ENCODE measurements at places on chromosomes 12 and 14.

DNA sequence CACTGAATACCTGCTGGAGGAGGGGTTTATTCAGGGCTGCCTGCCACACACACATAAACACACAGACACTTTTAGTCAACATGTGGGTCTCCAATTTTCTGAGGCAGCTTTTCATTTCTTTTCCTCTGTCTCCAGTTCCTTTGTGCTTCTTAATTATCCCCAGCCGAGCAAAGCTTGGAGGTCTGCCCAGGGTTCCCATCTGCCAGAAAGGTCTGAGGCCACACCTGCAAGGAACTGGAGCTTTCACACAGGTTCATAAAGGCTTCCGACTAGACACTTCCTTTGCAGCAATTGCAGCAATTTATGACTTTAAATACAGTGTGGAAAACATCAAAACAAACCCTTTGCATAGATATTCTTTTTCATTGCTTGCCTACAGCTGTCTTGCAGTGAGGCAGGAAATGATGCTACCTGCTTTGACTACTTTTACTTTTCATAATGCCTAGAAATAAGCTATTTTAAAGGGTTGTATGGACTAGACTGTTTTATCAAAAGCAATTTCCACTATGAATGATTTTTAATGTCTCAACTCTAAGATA, 1318.9 kb downstream of the AACS start:
- H3K4me1 ChIP-seq = peaks cover 4% of the 10 kb centered on the region
- H3K36me3 ChIP-seq = peaks cover 9% of the 10 kb centered on the region
- H3K27ac ChIP-seq = no peak overlapping the region
- no peaks in the 10 kb centered on the region for H3K27me3 ChIP-seq

- no peaks in the 10 kb centered on the region for H3K36me3 ChIP-seq
- H3K27ac ChIP-seq = no peak overlapping the region
- peaks cover 2% of the 10 kb centered on the region for H3K4me1 ChIP-seq
- no peaks in the 10 kb centered on the region for H3K27me3 ChIP-seq
Measured at GRCh38 chr14:92486881-92487280, 26.7 kb upstream of the RIN3 start.

- H3K27me3 ChIP-seq = no peaks in the 10 kb centered on the region
- H3K27ac ChIP-seq = no peak overlapping the region
- H3K36me3 ChIP-seq = no peaks in the 10 kb centered on the region
- no peaks in the 10 kb centered on the region for H3K4me1 ChIP-seq
- no peak overlapping the region for H3K4me3 ChIP-seq
Measured at GRCh38 chr12:45557016-45557415, 172.5 kb upstream of the ARID2 start.

DNA sequence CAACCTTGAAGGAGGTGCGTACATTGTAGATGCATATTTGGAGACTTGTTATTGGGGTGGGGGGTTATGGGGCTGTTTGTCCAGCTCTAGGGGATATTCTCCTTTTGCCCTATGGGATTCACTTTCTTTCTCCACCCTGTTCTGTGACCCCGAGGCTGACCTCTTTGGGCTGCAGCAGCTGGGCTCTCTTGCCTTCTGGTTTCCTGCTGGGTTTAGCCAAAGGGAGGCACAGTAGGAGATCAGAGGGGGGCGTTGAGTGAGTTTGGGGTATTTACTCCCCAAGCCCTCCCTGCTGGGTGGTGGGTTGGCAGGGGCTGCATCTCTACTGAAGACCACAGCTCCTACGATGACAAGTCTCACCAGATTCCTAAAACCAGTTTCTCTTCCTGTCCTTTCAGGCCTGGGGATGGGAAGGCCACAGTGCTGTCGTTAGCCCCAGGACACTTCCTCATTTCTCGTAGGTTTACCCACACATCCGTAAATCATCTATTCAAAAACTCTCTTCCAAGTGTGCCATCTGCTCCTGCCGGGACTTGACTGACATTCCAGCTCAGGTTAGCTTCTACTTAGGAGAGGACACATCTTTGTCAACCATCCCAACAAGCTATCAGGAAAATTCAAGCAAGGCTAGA, 127.1 kb downstream of the TMEM30B start:
- no peak for DNase-seq
- no peaks in the 10 kb centered on the region for H3K36me3 ChIP-seq
- no peak overlapping the region for H3K4me3 ChIP-seq
- peaks cover 13% of the 10 kb centered on the region for H3K4me1 ChIP-seq
- no peaks in the 10 kb centered on the region for H3K27me3 ChIP-seq

DNA sequence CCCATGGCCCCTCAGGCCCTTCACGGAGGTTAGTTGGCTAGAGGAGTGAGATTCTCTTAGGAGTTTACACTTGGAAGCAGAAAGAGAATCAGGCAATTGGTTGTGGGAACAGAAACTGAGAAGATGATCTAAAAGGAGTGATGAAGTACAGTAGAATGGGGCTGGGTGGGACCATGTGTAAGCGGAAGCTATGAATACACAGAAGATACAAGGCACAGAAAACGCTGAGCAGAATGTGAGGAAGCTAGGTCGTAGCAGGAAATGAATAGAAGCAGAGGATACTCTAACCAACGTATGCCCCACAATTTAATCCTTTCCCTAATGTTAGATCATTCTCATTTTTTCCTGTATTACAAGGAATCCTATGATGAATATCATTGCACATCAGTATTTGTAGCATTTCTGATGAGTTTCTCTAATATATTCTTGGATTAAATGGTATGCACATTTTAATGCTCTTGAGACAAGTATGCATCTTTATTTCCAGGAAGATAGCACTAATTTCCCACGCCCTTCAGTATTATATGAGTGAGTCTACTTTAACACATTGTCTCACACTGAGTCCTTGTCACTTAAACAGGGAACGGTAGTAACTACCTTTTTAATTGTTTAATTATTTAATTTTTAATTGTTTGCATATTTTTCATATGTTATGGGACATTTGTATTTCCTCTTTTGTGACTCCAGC, 273.2 kb downstream of the APAF1 start:
- H3K4me3 ChIP-seq = no peak overlapping the region
- no peak for DNase-seq
- no peak overlapping the region for H3K27ac ChIP-seq
- no peaks in the 10 kb centered on the region for H3K27me3 ChIP-seq

- no peaks in the 10 kb centered on the region for H3K27me3 ChIP-seq
- DNase-seq = no peak
- H3K36me3 ChIP-seq = no peaks in the 10 kb centered on the region
- no peak overlapping the region for H3K27ac ChIP-seq
- H3K4me1 ChIP-seq = no peaks in the 10 kb centered on the region
Measured at GRCh38 chr14:88630565-88630964, 67.7 kb downstream of the ZC3H14 start.

GRCh38 chr12:54356228-54356627, 8.1 kb downstream of the GPR84 start:
- H3K36me3 ChIP-seq = no peaks in the 10 kb centered on the region
- no peak overlapping the region for H3K4me3 ChIP-seq
- peaks cover 16% of the 10 kb centered on the region for H3K4me1 ChIP-seq
- H3K27ac ChIP-seq = no peak overlapping the region

- H3K36me3 ChIP-seq = peaks cover 5% of the 10 kb centered on the region
- no peak for DNase-seq
- H3K27ac ChIP-seq = no peak overlapping the region
- peaks cover 3% of the 10 kb centered on the region for H3K4me1 ChIP-seq
- H3K4me3 ChIP-seq = peak overlapping the region; percentile 94
Measured at GRCh38 chr12:53252349-53252916, 15.7 kb upstream of the ESPL1 start.

DNA sequence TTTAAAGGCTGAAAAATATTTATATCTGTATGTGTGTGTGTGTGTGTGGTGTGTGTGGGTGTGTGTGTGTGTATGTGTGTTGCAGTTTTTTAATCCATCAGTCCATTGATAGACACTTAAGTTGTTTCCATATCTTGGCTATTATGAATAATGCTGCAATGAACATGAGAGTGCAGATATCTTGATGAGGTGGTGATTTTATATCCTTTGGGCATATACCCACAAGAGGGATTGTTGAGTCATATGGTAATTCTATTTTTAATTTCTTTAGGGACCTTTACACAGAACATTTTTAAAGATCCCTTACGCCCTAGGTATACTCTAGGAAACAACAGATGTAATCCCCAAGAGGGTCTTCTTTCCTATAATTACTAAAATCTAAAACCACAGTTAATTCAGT, 154.5 kb upstream of the CLEC14A start:
- no peaks in the 10 kb centered on the region for H3K27me3 ChIP-seq
- H3K27ac ChIP-seq = no peak overlapping the region
- H3K36me3 ChIP-seq = no peaks in the 10 kb centered on the region
- no peak overlapping the region for H3K4me3 ChIP-seq

DNA sequence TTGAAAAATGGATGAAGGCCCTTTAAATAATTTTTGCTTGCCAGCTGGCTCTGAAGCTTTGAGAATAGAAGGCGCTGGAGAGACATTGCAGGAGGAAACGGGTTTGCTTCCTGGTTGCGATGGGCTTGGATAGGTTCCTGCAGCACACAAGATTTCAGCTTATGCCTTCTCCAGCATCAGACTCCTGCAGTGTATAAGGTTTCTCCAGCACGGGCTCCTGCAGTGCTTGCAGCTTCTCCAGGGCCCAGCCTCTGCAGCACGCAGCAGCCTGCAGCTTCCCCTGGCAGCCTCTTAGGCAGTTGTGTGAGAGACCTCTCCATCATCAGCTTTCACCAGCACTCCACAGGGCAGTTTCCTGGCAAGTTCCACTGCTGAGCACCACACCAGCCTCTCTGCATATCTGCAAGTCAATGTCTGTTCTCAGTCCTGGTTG, 78.7 kb upstream of the ZDHHC17 start:
- DNase-seq = peak; percentile 77
- H3K4me3 ChIP-seq = no peak overlapping the region
- H3K4me1 ChIP-seq = 0 out of 2 replicates have a peak, but pooled peaks cover 2% of the 10 kb centered on the region
- no peak overlapping the region for H3K27ac ChIP-seq
- H3K36me3 ChIP-seq = no peaks in the 10 kb centered on the region
- no peaks in the 10 kb centered on the region for H3K27me3 ChIP-seq

DNA sequence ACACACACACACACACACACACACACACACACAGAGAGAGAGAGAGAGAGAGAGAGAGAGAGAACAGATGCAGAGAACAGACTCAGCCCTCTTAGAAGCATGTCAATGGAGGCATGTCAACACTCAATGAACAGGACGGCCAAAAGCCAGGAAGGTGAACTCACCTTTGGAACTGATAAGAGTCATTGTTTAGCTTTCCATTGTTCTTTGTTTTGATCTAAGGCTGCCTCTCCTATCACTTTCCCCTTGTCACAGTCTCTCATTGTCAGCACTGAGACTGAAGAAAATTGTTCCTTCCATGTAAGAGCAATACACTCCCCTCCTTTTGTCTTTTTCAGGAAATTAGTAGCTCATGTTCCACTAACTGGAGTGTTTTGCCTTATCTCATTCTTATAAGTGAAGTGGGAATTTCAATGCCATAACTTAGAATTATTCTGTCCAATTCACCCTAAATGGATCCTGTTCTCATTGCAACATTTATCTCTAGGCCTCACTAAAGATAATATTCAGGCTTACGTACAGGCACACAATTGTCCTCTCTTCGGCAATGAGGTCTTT, 218.0 kb downstream of the DUSP6 start:
- no peaks in the 10 kb centered on the region for H3K4me1 ChIP-seq
- H3K36me3 ChIP-seq = no peaks in the 10 kb centered on the region
- H3K4me3 ChIP-seq = no peak overlapping the region

DNA sequence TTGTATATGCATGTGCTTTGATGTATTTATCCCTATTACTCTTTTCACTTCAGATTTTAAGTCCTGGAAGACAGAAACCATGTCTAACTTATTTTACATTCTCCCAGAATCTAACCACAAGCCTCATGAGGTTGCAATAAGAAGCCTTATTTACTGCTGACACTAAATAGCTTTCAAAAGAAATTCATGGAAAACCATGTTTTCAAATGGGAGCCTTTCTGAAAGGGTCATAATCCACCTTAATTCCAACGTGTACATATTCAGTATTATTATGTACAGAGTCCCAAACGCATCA, 34.4 kb downstream of the CORO1C start:
- no peak overlapping the region for H3K27ac ChIP-seq
- peaks cover 53% of the 10 kb centered on the region for H3K36me3 ChIP-seq
- no peaks in the 10 kb centered on the region for H3K27me3 ChIP-seq
- H3K4me3 ChIP-seq = no peak overlapping the region

DNA sequence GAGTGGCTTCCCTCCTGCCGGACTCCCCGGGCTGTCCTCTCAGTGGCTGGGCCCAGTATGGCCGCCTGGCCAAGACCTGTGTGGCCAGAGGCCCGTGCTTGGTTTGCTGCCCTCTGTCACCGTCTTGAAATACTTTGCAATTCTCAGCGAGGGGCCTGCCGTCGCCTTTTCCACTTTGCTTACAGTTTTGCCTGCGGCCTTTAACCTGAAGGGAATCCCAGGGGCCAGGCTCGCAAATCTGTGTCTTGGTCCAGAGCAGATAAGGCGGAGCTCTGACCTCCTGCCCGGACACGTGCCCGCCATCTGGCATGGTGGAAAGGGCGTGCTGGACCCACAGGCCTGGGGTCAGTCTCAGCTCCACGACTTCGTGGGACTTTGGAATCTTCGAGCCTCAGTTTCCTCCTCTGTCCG, 10.9 kb upstream of the AMN start:
- no peak for DNase-seq
- H3K27me3 ChIP-seq = no peaks in the 10 kb centered on the region
- no peaks in the 10 kb centered on the region for H3K4me1 ChIP-seq
- no peak overlapping the region for H3K4me3 ChIP-seq

GRCh38 chr14:102196902-102197230, 57.2 kb downstream of the WDR20 start:
- no peak for DNase-seq
- H3K4me1 ChIP-seq = peaks cover 2% of the 10 kb centered on the region
- H3K4me3 ChIP-seq = no peak overlapping the region
- no peak overlapping the region for H3K27ac ChIP-seq
- peaks cover 9% of the 10 kb centered on the region for H3K36me3 ChIP-seq
- H3K27me3 ChIP-seq = no peaks in the 10 kb centered on the region

- H3K4me3 ChIP-seq = no peak overlapping the region
- H3K27ac ChIP-seq = no peak overlapping the region
- H3K4me1 ChIP-seq = no peaks in the 10 kb centered on the region
- DNase-seq = no peak
- H3K36me3 ChIP-seq = no peaks in the 10 kb centered on the region
Measured at GRCh38 chr14:32492457-32492856, 163.4 kb downstream of the AKAP6 start.

GRCh38 chr14:29536886-29537511, 390.6 kb downstream of the PRKD1 start:
- H3K4me3 ChIP-seq = no peak overlapping the region
- no peak overlapping the region for H3K27ac ChIP-seq
- H3K36me3 ChIP-seq = no peaks in the 10 kb centered on the region
- H3K27me3 ChIP-seq = no peaks in the 10 kb centered on the region
- H3K4me1 ChIP-seq = no peaks in the 10 kb centered on the region
- no peak for DNase-seq

GRCh38 chr14:35332517-35333263, 40.5 kb downstream of the PSMA6 start:
- no peak overlapping the region for H3K4me3 ChIP-seq
- peaks cover 6% of the 10 kb centered on the region for H3K4me1 ChIP-seq
- H3K27ac ChIP-seq = no peak overlapping the region
- no peaks in the 10 kb centered on the region for H3K36me3 ChIP-seq

All from H9 (cell line).